Cortex of kidney (tissue), 1 donor: ENCODE measurements at places on chromosomes 4 and X.

DNA sequence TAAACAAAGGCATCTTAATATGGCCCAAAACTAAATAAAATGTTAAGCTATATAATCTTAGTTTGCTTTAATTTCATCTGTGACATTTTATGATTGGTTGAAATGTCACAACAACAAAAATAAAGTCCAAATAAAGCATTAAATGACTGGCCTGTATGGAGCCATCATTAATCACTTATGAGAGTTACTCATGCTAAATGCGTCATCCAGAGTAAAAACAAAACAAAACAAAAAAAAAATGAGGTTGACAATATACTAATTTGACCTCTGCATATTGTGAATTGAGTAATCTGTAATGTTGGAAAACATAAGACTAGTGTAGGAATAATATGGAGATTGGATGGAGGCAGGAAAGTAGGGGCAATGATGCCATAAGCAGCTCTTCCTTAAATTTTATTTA is 139.7 kb downstream of the MAPK10 start:
- DNase-seq: no peak

GRCh38 chr4:79820427-79820826 is 252.6 kb downstream of the ANTXR2 start:
- no peak for DNase-seq

GRCh38 chr4:156775813-156776212 is 195.8 kb downstream of the PDGFC start:
- DNase-seq: no peak

- DNase-seq: no peak
Measured at GRCh38 chrX:53992589-53992988, 51.7 kb downstream of the PHF8 start.

DNA sequence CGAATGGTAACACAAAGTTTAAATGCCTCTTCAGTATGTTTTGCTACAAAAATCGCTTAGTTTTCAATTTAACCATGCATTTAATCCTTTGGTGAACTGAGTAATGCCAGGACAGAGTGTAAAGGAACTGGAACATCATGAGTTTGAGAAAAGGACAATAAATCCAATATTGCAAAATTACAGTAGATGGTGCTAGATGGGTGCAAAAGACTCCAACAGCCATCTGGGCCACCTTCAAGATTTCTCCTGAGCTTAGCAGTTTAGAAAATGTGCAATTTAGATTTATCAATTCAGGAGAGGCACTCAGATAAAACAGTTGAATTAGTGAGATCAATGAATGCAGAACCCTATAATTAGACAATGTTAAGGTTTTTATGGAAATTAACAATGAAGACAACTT is 33.2 kb upstream of the MID1IP1 start:
- DNase-seq: no peak

DNA sequence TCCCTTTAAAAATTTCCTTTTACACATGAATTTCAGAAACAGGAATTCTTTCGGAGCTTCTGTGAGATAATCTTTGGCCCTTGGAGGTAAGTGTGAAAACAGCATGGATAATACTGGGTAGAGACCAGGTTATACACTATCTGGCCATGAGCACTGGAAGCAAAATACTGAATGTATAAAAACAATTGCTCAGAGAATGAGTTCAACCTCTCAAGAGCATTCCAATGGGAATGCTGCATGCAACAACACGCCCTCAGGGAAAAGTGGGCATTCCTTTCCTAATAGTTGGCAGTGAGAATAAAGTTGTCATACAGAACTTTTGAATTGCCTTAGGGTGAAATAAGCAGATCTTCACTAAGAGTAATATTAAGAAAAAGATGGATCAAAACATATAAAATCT is 574.8 kb upstream of the DIPK2B start:
- DNase-seq: no peak

DNA sequence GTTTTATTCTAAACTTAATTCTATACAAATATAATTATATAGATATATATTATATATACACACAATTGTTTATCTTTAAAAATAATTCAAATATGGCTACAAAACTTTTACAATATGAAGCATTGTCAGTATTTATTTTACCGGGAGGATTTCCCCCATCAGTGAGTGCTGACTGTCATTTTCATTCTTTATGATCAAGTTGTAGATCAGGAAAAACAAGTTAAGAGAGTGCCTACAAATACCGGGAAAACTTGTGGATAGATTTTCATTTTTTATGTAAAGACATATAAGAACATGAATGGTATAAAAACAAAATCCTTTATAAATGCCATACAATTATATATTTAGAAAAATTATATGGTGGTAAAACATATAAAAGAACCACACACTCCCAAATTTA is 37.8 kb downstream of the CLCN3 start:
- DNase-seq: no peak

- DNase-seq: no peak
Measured at GRCh38 chr4:156512622-156513021, 459.0 kb downstream of the PDGFC start.

- DNase-seq: no peak
Measured at GRCh38 chrX:134542485-134542884, 82.5 kb downstream of the HPRT1 start.

DNA sequence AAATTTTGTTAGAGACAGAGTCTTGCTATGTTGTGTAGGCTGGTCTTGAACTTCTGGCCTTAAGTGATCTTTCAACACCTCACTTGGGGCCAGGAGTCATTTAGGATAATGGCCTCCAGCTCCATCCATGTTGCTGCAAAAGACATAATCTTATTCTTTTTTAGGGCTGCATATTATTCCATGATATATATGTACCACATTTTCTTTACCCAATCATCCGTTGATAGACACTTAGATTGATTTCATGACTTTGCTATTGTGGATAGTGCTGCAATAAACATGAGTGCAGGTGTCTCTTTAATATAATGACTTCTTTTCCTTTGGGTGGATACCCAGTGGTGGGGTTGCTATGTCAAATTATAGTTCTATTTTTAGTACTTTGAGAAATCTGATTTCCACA is 140.9 kb upstream of the LCORL start:
- DNase-seq: no peak

DNA sequence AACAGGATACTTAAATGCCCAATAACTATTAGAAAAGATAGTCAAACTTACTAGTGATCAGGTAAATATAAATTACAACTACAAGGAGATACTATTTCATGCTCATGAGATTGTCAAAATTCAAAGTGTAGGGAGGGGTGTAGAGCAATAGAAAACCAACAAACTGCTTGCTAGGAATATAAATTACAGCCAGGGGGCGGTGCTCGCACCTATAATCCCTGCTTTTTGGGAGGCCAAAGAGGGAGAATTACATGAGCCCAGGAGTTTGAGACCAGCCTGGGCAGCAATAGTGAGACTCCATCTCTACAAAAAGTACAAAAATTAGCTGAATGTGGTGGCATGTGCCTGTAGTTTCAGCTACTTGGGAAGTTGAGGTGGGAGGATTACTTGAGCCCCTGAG is 556.5 kb upstream of the NR3C2 start:
- no peak for DNase-seq

GRCh38 chr4:123569541-123569940 is 172.9 kb downstream of the SPRY1 start:
- no peak for DNase-seq

DNA sequence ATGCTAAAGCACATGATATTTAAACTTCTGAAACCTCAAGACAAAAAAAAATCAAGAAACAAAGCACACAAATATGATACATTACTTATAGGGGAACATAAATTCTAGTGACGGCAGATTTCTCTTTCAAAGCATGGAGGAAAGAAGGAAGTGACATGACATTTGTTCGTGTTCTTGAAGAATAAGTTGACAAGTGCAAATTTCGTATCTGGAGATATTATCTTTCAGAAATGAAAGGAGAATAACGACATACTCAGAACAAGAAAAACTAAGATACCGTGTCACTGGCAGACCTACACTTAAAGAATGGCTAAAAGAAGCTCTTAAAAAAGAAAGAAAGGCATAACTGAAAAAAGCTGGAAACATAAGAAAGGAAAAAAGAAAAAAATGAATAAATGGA is 16.6 kb downstream of the CENPVL2 start:
- DNase-seq: no peak

- DNase-seq: no peak
Measured at GRCh38 chr4:128570387-128570975, 239.0 kb upstream of the JADE1 start.

DNA sequence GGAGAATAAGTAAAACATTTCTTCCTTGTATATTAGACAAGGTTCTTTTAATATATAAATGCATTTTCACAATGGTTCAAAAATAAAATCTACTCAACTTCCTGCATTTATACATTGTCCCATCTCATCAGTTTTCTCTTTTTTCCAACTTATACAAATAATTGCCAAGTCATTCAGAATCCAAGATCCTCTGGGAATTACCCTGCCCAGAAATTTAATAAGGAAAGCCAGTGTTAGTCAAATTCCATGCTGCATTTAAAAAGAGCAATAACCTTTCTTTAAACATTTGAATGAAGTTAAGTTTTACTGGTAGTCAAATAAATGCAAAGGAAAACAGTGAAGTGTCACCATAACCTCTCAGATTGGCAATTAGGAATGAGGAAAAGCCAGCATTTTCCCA is 357.9 kb downstream of the PPP3CA start:
- no peak for DNase-seq

GRCh38 chr4:182644683-182645050 is 272.5 kb downstream of the DCTD start:
- no peak for DNase-seq

GRCh38 chrX:31331015-31331414 is 259.2 kb upstream of the FTHL17 start:
- DNase-seq: no peak

DNA sequence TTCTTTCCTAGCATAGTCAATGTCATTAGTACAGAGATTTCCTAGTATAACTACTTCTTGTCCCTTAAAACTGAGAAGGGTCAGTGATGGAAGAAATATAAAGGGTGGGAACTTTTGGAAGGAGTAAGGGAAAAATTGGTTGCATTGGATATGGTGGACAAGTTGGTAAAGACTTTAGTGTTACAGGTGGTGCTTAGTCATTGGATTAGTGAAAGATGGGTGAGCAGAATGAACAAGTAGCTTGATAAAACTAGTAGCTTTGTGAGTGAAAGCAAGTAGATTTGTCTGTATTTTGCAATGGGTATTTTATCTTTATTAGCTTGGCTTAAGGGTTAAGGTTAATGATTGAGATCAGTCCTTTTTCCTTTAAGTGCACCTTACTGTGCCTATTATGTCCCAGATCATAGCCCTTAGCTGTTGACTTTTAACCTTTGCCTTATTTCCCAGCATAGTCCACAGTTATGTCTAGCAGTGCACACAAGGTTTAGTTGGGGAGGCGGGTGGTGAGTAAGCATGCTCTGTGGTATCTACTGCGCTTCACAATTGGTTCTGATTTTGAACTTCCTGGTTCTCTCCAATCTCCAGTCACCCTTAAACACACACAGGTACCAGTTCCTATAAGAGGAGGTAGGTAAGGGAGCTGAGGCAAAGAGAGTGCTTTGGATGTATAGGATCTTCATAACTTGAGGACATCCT is 9.5 kb downstream of the WDR44 start:
- no peak for DNase-seq

GRCh38 chr4:97548943-97549583 is 594.2 kb downstream of the STPG2 start:
- DNase-seq: no peak

GRCh38 chrX:45070116-45071007 is 130.3 kb downstream of the DIPK2B start:
- DNase-seq: no peak

DNA sequence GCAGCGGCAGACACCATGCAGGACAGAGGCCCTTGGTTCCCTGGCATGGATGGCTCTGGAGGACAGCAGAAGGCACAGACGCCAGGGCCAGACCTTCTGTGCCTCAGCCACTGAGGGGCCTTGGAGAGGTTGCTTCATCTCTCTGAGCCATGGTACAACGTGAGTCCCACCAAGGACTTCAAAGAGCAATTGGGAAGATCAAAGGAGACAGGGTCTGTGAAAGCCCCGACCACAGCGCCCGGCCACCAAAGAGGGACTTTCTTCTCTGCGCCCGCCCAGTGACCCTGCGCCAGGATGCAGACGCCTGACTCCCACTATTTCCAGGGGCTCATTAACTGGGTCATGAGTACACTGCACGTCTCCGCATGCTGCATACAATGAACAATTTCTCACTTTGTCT is 174.0 kb downstream of the AFAP1 start:
- no peak for DNase-seq

- no peak for DNase-seq
Measured at GRCh38 chr4:119623025-119623424, 5.6 kb downstream of the PDE5A start.

DNA sequence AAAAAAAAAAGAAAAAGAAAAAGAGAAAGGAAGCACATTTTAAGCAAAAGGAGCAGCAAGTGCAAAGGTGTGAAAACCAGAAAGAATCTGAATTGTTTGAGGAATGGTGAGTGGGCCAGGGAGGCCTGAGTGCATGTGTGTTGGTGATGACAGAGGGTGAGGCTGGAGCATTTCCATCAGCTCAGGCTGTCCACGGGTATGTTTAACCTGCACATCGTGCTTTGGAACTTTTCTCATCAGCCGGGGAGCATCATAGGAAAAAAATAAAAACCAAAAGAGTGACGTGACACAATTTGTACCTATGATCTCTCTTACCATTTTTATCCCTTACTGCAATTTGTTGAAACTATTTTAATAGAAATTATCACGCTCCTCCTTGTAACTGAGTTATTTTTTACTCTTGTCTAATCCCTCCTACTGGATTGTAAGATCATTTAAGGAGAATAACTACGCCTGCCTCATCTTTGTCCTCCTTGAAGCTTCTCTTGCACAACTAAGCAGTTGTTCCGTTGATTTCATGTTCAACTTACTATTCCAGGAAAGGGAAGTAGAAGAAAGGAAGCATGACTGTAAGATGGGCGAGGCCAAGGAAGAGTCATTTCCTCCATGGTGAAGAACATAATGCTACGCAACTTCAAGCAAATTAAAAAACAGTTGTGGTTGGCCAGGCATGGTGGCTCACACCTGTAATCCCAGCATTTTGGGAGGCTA is 7.0 kb downstream of the PALLD start:
- no peak for DNase-seq
